H1 (cell line): ENCODE measurements at places on chromosomes 12 and 14. TPM values are rescaled to one million over a fixed set of nuclear protein-coding genes. Genes with fewer than 3 reads are reported as not detected.
A peak's percentile ranks its signal among the peaks of the same experiment; 100 is the strongest.

TAS2R7 gene
- total RNA-seq = not detected in 2 replicates

DNA sequence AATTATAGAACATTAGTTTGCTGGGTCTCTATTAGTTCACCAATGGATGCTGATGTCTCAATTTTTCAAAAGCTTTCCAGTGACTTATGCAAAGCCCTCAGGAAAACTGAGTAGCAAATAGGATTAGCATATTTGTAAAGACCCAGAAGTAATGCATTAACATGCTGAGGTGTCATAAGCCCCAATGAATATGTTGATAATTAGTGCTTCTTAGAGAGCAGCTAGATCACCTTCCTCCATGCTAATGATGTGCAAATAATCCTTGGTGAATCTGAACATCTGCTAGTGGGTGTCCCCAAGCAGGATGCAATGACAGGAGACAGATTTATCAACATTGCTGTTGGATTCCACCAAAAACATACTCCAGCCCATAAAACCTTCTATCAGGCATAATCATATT lies 19.0 kb downstream of the IFNG start:
- DNase-seq = no peak

DNA sequence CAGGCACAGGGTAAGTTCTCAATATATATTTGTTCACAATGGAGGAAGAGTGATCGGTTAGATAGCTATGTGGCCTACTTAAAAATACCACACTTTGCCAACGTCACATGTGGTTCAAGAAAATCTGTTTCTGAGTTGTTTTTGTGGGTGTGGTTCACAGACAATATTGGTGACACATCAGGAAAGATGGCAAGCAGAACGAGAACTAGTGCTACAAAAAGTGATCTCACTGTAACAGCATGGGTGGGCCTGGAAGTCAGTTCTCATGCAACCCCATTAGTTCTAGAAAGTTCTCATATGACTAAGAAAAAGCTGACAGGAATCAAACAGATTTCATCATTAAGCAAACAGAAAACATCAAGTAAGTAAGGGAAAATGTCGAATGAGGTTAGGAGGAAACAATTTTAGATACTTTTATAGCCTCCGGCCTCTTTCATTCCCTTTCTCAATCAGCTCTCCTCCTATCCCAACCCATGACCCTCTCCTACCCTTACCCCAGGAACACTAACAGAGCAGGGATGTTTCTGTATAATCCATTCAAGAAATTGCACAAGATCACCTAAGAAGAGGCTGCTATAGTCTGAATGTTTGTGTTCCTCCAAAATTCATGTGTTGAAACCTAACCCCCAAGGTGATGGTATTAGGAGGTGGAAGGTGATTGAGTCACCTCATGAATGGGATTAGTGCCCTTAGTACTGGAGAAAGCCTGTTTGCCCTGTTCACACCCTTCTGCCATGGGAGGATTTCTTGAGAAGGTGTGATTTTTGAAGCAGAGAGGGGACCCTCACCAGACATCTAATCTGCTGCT lies 15.5 kb upstream of the NTN4 start:
- DNase-seq = no peak

GRCh38 chr14:101019541-101019940 lies 116.0 kb upstream of the RTL1 start:
- DNase-seq = peak; percentile 3

- DNase-seq = peak; percentile 88
Observed at GRCh38 chr12:54159140-54159539, 29.6 kb downstream of the SMUG1 start.

SYCP3 gene
- 0.07 TPM in 1 of 2 replicates, not detected in the other for total RNA-seq

GRCh38 chr12:81718616-81719015 lies 40.5 kb downstream of the PPFIA2 start:
- no peak for DNase-seq

GRCh38 chr12:16282978-16283377 lies 5.5 kb upstream of the SLC15A5 start:
- no peak for DNase-seq
